ENCODE measurements at places on chromosomes 2 and 18.

- DNase-seq: no peak
These were observed 1.7 kb downstream of the METTL4 start for GRCh38 chr18:2569338-2570207.

- DNase-seq: no peak
These were observed 107.8 kb downstream of the ZNF521 start for GRCh38 chr18:25244170-25244569.

- no peak for DNase-seq
These were observed 61.2 kb downstream of the LRPPRC start for GRCh38 chr2:43934567-43934966.

DNA sequence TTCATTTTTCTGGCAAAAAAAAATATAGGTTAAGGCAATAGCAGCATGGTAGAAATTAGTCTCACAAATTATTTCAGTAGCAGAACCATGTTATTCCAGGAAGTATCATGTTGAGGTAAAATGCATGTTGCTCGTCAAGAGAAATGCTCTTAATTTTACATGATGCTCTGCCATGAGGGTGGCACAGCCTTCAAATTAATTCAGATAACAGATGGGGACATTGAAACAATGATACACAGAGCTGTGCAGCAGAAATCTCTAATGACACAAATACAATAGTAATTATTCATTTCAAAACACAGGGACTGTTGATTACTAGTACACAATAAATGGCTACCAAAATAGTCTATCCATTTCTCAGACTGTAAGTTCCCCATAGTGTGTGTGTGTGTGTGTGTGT lies 24.8 kb downstream of the GAREM1 start:
- DNase-seq: no peak

DNA sequence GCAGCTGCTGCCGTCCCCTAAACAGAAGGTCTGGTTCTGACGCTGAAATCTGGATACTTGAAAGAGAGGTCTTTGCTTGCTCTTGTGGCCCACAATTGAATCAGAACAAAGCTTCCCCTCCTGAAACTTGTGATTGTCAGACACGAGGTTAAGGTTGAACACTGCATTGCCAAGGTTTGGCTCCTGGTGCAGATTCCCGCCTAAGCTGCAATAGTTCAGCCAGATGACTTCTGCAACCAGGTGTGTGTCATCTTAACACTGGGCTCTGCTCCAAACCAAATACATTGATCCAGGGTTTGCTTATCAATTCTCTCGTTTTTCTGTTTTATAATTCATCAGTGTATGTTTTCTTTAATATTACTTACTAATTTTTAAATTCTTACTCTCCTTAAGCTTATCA lies 14.6 kb downstream of the GKN1 start:
- DNase-seq: no peak

GRCh38 chr2:19505-19904 lies 26.8 kb downstream of the FAM110C start:
- DNase-seq: no peak

- no peak for DNase-seq
These were observed 171.5 kb downstream of the MTCL1 start for GRCh38 chr18:8876887-8877286.

GRCh38 chr2:53770264-53770663 lies 2.7 kb downstream of the CHAC2 start:
- no peak for DNase-seq

GRCh38 chr18:62877411-62878221 lies 162.3 kb downstream of the PHLPP1 start:
- DNase-seq: no peak

DNA sequence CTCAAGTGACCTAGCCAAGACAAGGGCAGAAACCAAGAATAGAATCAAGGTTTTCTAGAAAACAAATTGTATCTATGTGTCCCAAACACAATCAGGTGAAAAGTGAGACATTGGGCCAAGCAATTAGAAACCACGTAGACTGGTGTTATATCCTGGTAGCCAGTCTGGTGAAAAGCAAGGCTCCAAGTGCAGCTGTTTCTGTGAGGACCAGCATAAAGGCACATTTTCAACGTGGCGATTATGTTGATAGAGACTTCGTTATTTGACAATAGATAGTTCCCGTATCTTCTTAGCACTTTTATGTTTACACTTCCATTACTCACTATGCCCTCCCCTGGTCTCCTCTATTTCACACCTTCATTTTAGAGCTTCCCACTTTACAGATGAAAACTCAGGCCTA lies 103.2 kb upstream of the ZFP36L2 start:
- no peak for DNase-seq

DNA sequence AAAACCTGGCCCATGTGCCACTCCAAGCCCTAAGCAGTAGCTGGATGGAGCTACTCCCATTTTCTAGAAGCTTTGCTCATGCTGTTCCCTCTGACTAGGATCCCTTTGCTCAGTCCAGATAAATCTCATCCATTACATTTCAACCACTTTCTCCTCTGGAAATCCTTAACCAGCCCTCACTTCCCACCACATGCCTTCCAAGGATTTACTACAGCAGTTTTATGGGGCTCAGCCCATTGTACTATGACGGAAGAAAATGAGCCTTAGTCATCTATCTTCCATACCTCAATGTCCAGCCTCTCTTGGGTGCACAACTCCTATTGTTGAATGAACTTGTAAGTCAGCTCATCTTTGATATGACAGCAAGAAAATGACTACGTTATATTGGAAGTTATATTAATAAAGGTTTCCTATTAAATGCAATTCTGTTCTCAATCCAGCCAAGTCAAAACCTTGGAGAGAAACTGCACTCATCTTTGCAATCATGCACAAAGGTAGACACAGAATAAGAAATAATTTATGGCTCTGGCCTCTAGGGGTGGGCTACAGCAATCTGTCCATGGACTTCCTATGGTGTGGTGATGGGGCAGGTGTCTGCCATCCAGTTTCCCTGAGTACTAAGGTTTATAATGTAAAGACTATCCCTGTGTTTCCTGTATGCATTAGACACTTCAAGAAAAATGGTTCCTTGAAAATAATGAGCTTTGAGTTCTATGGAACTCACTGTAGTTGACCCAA lies 3.4 kb downstream of the B4GALT6 start:
- no peak for DNase-seq

- no peak for DNase-seq
These were observed 232.7 kb upstream of the UBE2E3 start for GRCh38 chr2:180747728-180748127.

DNA sequence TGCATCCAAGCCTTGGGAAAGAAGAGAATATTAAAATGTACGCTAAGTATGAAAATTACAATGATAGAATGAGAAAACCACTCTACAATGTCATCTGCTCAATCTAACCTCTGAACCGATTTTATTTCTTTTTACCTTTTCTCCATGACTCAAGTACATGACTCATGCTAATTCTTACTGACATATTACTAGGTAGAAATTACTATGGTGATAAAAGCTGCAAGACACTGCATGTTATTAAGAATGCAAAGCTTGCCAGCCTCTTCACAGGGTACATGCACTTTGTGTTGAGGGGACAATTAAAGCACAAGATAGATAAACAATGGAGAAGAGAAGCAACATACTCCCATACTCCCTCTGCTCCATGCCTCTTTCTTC lies 20.7 kb downstream of the SFT2D3 start:
- no peak for DNase-seq

- no peak for DNase-seq
These were observed 7.3 kb downstream of the LYPD1 start for GRCh38 chr2:132662732-132663131.

DNA sequence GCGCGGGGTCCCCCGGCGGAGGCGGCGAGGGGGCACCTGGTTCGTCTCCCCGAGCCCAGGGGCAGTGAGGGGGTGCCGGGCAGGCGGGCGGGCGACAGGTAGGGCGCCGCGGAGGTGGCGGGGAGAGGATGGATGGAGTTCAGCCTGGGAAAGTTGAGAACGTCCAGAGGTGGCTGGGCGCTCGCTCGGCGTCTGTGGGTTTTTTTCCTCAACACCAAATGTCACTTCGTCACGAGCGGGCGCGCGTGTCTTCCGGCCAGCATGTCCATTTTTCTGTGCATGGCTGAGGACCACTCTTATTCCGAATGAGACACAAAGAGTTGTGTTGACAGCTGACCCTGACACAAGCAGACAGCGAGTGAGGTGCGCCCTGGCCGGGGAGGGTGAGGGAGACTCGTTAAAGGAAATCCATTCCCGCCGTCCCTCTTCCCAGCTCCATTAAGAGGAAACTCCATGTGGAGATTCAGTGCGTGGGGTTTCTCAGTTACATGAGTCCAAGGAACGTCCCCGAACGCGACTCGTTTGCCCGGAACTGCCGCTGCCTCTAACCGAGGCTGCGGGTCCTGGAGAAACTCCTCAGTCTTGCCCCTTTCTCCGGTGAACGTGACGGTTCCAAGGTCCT lies 859 bp downstream of the GREB1L start:
- DNase-seq: no peak

GRCh38 chr2:180790891-180791290 lies 189.5 kb upstream of the UBE2E3 start:
- no peak for DNase-seq

- DNase-seq: no peak
These were observed 209.2 kb upstream of the ARL4C start for GRCh38 chr2:234706086-234706485.

DNA sequence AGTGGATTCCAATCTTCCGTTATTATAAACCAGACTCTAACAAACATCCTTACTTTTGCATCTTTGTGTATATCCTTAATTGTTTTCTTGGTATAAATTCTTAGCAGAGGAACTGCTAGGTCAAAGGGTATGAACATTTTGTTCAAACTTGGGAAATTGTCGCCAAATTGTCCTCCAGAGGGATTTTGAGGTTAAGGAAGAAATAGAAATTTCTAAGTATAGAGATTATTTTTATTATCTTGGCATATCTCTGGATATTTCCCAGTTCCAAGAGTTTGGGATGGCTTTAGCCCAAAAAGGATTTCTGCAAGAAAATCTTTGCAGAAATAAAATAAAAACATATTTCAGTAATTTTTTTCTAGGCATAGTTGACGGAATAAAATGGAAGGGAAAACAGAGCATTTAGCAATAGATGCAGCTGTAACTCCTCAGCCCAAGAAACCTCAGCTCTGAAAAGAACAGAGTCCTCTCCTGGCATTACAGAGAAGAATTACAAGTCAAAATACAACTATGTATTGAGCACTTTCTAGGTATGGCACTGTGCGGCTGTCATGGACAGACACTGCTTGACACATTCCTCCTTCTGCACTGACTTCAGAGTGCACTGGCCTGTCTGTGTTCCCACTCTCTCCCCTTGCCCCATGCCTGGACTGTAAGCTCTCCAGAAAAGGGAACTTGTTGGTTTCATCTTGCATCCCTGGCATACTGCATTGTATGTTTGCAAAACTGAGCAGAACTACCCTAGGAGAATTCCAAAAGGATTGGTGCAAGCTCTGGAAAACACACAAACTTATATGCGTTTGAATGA lies 117.3 kb upstream of the STON1 start:
- DNase-seq: no peak

DNA sequence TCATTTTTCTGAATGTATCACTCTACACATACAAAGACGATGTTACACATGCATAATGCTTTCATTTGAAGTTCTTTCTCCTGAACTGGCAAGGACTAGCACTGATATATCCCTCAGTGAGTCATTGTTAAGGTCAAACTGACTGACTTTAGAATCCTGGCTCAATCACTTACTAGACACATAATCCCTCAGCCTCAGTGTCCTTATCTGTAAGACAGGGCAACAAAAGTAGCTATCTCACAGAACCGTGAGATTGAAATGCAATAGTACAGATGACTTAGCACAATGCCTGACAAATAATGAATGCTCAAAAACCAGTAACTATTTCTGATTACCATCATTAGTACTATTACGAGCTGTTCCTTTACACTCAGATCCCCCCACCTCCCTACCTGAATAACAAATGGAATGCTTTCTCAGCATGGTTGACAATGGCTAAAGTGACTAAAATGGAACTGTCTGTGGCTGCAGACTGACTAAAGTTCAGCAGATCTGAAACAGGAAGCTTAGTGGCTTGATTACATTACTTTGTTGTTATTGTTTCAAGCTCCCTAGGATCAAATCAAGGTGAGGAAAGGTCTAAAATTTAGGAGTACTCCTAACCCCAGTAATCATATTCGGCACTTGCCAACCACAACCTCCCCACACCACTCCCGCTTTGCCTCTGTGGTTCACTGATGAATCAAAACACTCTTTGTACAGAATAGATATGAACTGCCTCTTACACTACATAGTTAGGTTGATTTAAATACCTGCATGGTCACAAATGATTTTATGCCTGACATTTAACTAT lies 35.8 kb upstream of the CACNB4 start:
- no peak for DNase-seq

- no peak for DNase-seq
These were observed 761.6 kb downstream of the DSC3 start for GRCh38 chr18:30280861-30281470.

DNA sequence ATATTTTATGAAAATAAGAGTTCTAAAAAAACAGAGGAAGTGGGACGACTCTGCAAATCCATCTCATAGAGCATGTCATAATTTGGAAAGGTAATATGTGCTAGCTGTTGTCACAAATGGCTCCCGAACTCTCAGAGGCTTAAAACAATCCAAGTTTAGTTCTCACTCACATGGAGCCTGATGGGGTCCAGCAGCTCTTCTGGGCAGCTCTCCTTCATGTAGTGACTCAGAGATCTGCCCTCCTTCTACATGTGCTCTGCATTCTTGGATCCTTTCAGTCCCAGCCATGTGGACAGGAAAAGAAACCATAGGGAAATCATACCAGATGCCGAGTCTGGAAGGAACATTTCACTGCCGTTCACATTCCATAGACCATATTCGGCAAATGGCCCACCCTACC lies 180.1 kb upstream of the APCDD1 start:
- no peak for DNase-seq

DNA sequence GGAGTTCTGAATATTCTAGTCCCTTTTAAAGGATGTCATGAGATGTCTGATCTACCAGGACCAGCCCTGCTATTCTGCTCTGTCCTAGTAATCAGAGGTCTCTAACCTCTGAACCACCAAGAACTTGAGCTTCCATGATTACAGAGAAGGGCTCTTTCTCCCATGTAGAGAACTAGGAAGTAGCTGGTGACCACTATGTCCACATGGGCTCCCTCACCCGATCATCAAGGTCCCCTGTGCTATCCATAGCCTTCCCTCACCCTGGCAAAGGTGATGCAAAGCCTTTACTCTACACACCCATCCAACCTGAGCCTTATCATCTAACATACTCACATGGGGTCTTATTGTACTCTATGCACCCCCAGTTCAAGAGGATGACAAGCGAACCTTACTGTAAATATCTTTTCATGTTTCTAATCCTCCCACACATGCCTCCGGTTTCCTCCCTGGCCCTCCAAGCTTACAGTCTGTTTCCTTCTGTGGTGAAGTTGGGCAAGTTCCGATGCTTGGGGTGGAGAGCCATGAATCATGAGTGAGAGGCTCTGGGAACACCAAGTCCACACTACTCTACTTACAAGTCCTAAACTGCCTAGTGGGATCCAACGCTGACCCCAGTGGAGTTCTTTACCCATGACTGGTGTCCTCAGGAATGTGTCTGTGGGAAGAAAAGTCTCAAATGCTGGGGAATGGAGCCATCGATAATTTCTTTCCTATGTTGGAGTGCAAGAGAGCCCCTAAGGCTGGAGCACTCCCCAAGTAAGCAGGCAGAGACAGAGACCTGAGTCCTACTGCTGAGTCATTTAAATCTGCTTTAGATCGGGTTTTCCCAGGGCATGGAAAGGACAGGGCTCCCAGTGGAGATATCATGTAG lies 73.3 kb upstream of the KLF7 start:
- DNase-seq: no peak

All from activated naive CD8-positive, alpha-beta T cell treated with anti-CD3 and anti-CD28 coated beads, Interleukin-2, amount 50 U/mL, for 16 hours (primary cell).